ENCODE measurements at places on chromosomes 3 and 15.

GRCh38 chr15:25714538-25714840 is 148.6 kb downstream of the ATP10A start:
- no peak for DNase-seq

GRCh38 chr3:188553569-188553968 is 399.6 kb downstream of the LPP start:
- no peak for DNase-seq

DNA sequence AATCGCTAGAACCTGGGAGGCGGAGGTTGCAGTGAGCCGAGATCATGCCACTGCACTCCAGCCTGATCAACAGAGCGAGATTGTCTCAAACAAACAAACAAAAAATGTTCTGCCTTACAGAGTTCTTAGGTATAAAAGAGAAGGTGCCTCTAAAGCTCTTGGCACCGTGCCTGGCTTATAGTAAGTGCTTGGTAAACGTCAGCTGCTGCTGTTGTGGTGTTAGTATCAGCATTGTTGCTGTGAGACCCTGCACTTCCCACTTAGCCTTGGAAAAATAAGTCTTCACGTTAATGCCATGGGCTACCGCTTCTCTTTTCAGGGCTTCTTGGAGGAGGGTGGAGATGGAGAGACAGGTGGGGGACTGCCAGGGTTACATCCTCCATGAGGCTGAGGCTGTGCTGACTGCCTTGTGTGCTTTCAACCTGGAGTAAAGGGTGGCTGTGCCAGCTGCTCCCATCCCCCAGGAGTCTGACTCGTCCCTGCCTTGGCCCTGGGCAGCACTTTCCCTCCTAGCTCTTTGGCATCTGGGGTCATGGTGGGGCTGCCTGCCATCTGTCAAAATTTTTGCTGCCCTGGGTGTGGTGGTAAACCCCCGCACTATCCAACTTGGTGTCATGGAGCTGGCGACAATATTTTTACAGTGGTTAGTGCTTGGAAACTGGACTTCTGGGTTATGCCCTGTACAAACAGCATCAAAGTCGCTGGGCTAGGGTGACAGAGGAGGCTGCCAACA is 17.8 kb downstream of the FLNB start:
- peak; percentile 71 for DNase-seq

DNA sequence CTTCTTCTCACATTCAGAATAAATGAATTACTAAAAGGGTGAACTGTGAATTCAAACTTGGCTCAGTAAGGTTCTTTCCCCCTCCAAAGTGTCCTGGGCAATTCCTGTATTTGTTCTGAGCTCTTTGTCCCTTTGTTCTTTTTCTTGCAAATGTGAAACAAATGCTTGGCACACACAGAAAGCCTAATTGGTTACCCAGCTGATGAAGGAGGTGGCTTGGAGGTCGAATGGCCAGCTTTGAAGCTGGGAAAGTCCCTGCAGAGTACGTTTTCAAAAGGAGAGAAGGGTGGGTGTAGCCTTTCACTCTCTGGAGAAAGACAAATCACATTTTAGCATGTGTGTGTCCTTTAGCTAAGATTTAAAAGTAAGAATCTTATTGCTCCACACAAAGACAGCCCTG is 154.4 kb downstream of the PEX5L start:
- no peak for DNase-seq

Data from NCI-H748 treated with DMSO at 0.1 percent for 48 hours (cell line).